ENCODE measurements at places on chromosomes 12 and 14.

DNA sequence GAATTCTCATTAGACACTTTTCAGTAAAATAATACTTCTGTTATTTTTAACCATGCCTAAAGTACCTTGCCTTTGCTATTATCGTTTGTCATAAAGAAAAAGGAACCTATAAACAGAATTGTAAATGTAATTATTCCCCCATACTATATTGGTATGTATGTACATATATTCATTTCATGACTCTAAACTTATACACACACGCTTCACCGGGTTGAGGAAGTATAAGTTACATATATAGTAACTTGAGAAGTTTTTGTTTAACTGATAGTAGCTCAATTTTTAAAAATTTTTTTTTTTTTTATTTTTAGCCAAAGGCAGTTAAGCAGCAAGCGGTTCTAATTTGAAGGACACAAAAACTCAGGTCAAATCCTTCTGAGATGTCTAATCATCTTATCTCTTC is 107.6 kb downstream of the PLEKHG7 start:
- DNase-seq, result no peak

DNA sequence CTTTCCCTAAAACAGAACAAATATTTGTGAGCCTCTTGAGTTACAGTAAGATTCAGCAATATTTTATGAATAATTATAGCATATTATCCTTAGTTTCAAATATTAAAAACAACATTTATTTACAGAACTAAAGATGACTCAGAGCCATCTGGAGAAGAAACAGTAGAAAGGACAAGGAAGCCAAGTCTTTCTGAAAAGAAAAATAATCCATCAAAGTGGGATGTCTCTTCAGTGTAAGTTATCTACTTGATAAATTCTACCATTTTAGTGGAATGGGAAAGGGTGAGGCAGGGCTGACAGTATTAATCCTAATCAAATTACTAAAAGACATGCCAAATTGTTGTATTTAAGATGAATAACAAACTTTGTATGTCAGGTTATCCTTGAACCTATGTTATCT is 88.1 kb downstream of the DNAI7 start:
- DNase-seq, result no peak

- DNase-seq, result no peak
Measured at GRCh38 chr14:50363714-50364111, 33.0 kb downstream of the CDKL1 start.

DNA sequence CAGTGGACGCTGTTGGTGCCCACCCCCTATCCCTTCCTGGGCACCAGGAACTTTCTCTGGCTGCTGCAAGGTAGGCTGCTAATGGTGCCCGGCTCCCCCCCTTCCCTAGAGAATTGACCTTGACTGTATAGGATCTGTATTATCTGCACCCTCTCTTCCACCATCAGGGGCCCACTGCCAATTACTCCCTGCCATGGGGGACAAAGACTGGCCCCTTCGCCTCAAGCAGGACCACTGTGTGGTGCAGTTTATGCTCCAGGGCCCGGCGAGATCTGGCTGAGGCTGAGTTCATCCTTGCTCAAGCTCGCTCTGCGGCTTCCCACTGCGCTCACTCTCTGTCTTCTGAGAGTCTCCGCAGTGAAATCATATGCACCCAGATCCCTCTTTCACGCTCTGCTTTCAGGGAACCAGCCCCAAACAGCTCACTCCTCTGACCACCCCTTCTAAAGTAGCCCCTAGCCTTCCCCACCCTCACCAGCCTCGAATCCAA is 95.2 kb downstream of the LGMN start:
- no peak for DNase-seq

GRCh38 chr14:96102081-96102856 is 63.1 kb downstream of the C14orf132 start:
- DNase-seq, result no peak

DNA sequence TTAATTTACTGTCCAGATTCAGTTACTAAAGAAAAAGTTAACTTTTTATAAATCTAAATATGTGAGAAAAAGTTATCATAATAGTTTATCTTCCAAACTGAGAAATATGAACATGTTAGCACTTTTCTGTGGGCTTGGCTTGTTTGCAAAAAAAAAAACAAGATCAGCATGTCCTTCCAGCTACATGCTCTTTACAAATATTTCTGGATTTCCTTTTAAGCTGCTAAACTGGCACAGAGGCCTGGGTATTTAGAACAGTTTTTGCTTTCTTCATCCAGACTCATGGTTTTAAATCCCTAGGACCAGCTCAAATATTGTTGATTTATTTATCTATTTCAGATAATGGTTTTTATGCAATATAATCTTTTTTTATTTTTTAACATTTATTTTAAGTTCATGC is 1444.5 kb upstream of the FLRT2 start:
- DNase-seq, result no peak

GRCh38 chr12:116382686-116383530 is 105.4 kb upstream of the MED13L start:
- no peak for DNase-seq

- no peak for DNase-seq
Measured at GRCh38 chr12:94977766-94978468, 25.6 kb downstream of the NDUFA12 start.

DNA sequence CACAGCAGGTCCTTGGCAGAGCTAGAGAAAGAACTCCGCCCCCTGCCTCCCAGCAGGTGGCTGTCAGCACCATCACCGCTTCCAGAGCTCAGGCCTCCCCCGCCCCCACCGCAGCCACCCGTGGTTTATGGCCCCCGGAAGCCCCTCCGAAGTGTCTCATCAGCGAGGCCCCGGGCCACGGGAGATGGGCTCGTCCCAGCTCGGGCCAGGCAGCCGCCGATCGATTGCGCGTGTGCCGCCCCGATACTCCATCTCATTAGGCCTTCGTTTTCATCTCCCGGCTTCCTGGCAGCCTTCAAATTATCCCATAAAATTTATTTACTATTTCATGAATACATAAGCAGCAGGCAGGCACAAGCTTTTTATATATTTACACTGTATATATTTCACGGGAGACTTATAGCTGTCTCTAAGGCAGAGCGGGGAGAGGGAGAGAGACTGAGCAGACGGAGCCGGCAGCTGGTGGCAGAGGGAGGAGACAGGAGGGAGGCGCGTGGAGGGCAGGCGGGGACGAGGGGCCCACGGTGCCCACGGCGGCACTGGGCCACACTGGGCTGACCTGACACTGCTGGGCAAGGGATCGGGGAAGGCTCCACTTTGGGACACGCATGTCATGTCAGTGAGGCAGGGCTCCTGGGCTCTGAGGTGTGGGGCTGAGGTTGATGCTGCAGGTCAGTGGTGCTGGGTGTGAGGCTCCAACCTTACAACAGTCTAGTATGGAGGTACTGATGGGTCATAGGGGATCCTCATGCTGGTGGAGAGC is 241.2 kb downstream of the RBM19 start:
- no peak for DNase-seq

- no peak for DNase-seq
Measured at GRCh38 chr14:58740379-58740935, 102.7 kb downstream of the DACT1 start.

DNA sequence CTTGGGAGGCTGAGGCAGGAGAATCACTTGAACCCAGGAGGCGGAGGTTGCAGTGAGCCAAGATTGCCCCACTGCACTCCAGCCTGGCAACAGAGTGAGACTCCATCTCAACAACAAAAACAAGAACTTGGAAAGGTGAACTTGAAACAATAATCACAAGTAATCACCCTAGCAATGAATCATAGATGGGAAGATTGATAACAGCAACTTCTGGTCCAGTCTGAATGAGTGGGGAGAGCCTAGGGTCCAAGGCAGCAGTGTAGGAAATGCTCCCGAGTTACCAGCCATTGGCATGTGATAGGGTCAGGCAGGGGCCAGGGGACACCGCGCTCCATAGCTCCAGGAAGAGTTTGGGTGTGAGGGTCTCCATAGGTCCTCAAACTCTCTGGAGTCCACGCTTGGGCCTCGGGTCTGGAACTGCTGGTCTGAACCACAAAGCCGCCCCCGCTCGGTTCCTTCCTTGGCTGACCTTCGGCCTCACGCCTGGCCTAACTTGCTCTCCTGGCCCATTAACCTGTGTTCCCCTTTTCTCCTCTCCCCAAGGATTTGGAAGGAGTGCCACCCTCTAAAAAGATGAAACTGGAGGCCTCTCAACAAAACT is 19.9 kb upstream of the MLXIP start:
- DNase-seq, result no peak

DNA sequence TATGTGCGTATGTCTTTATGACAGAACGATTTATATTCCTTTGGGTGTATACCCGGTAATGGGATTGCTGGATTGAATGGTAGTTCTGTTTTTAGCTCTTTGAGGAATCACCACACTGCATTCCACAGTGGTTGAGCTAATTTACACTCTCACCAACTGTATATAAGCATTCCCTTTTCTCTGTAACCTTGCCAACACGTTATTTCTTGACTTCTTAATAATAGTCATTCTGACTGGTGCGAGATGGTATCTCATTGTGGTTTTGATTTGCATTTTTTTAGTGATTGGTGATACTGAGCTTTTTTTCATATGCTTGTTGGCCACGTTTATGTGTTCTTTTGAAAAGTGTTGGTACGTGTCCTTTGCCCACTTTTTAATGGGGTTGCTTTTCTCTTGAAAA is 49.7 kb downstream of the FRS2 start:
- no peak for DNase-seq

DNA sequence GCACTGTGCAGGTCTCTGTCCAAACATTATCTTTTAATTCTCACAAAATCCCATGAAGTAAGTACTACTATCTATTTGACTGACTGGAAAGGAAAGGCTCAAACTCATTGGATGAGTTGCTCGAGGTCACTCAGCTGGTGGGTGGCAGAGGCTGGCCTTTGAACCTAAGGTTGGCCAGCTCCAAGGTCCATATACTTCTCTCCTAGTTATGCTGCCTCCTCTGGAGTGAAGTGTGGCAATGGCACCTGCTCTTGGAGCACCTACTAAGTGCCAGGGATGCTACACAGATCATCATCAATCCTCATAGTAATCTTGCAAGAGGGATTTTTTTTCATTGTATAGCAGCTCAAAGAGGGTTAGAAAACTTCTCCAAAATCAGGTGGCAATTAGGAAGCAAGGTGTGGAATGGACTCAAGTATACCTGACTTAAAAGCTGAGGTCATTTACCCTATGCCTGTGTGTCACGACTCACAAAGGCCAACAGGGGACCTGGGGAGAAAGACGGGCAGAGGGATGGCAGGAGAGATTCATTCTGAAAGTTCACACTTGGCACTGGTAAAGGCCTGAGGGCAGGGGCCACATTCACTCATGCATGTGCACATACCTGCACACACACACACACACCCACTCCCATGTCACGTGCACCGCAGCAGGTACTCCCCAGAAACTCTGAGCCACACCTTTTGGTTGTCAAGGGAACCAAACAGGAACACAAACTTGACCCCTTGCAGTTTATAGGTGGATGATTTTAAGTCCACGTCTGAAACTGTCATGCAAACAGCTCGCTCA is 146.4 kb downstream of the FOXN3 start:
- no peak for DNase-seq

DNA sequence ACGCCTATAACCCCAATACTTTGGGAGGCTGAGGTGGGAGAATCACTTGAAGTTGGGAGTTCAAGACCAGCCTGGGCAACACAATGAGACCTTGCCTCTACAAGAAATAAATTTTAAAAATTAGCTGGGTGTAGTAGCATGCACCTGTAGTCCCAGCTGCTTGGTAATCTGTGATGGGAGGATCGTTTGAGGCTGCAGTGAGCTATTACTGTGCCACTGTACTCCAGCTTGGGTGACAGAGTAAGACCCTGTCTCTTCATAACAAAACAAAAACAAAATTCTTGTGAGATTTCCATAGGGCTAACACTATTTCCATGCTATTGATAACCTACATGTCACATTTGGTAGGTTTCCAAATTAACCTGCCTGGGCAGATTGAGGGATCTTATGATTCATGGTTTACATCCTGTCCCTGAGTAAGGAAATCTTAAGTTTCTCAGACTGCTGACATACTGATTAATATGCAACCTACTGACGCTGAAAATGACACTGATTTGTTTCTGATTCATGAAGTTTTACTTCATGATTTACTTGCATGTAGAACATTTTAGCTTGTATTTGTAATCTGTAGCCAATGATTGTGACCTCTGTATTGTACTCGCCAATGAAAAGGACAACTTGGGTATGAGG is 15.9 kb downstream of the ATP6V1D start:
- no peak for DNase-seq

- no peak for DNase-seq
Measured at GRCh38 chr14:49194067-49194466, 392.1 kb downstream of the RPS29 start.

DNA sequence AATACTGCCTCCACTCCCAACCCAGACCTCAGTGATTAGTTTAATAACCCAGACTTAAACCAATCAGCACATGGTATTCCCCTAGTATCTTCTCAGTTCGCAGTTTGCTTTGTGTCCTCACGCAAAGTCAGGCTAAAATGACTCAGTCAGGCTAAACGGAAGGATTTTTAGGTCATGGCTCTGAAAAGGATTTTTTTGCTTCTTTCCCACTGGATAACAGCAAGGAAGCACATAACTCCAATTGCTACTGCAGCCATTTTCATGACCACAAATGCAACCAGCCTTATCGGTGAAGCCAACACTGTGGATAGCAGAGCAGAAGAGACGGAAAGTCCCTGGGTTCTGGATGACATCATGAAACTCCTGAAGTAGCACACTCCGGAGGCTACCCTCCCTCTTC is 67.7 kb downstream of the ZC3H14 start:
- DNase-seq, result no peak

DNA sequence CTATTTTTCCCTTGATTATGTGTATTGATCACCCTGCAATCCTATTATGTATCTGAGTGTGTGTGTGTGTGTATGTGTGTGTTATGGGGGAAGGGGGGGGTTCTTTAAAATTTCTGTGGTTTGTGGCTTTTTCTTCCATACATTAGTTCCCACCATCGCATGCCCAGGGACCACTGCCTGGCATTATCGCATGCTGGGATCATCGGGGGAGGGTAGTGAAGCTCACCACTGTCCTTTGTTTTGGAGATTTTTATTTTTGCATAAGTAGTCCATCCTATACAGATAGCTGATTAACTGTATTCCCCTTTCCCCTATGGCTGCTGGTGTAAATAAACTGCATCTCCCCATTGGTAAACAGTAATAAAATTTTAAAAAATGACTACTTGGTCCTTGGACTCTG is 3.4 kb downstream of the ATXN7L3B start:
- DNase-seq, result no peak

DNA sequence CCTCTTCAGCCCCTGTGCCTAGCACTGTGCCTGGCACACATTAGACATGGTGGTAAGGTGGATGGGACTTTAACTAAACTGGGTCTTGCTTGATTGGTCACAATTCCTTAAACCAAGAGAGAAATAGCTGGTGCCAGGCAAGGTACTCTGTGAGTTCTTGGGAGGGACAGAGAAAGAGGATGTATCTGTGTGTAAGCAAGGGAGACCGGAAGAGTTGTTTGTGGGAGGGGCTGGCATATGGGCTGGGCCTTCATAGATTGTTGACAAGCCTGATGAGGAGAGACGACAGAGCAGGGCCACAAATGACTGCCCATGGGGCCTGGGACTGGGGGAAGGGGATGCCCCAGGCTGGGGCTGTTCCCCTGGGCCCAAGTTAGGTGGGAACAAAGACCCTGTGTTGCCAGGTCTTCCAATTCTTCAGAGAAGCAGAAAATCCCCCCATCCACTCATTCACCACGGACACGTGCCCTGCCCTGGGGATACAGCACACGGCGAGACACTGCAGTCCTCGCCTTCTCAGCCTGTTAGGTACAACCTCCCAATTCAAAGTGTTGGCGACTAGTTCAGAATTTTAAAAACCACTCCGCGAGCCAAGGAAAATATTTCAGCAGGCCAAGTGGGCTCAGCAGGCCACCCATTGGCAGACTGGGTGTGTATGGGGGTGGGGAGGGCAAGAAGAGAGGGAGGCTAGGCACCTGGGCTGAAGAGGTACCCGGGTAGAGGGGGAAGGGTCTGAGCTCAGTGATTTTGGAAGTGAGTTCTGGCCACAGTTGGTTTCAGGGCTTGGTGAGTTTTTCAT is 11.4 kb upstream of the CYP46A1 start:
- DNase-seq, result no peak

All from D721Med (cell line).